Naive B cell (primary cell): ENCODE measurements at places on chromosomes 2 and 18. TPM values are rescaled to one million over a fixed set of nuclear protein-coding genes. Genes with fewer than 3 reads are reported as not detected.

- DNase-seq = no peak
- no peak overlapping the region for H3K27ac ChIP-seq
- no peak overlapping the region for H3K4me3 ChIP-seq
- no peaks in the 10 kb centered on the region for H3K4me1 ChIP-seq
- H3K27me3 ChIP-seq = peaks cover 6% of the 10 kb centered on the region
Measured at GRCh38 chr2:204260162-204260877, 285.0 kb upstream of the PARD3B start.

GRCh38 chr2:128499367-128500137 is 180.9 kb upstream of the HS6ST1 start:
- H3K4me3 ChIP-seq = no peak overlapping the region
- no peak overlapping the region for H3K27ac ChIP-seq
- H3K36me3 ChIP-seq = no peaks in the 10 kb centered on the region
- peaks cover 31% of the 10 kb centered on the region for H3K4me1 ChIP-seq

- H3K4me1 ChIP-seq = no peaks in the 10 kb centered on the region
- H3K36me3 ChIP-seq = no peaks in the 10 kb centered on the region
- no peak for DNase-seq
- H3K4me3 ChIP-seq = no peak overlapping the region
- no peak overlapping the region for H3K27ac ChIP-seq
Measured at GRCh38 chr18:22106536-22107292, 62.7 kb upstream of the GATA6 start.

DNA sequence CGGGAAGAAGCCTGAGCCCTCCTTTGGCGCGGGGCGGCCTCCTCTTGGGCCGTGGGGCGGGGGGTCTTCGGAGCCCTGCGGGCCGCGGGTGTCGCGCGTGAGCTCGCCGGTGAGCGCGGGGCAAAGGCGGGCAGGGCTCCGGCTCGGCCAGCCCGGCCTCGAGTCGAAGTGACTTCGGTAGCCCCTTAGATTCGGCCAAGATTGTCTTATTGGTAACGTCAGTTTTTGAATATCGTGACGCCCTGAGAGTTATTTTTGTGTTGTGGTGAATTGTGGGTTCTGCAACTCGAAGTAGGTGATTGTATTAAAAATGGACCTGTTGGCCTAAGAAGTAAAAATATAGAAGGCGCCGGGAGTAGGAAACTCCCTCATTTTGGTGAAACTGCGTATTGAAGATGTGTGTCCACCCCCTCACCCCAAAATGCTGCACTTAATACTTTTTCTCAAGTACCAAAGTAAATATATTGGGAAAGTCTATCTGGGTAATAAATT is 669 bp downstream of the MARCHF7 start:
- peaks cover 39% of the 10 kb centered on the region for H3K4me1 ChIP-seq
- peak overlapping the region; percentile 99 for H3K27ac ChIP-seq
- H3K27me3 ChIP-seq = no peaks in the 10 kb centered on the region
- peaks cover 5% of the 10 kb centered on the region for H3K36me3 ChIP-seq
- no peak for DNase-seq
- H3K4me3 ChIP-seq = peak overlapping the region; percentile 99

DNA sequence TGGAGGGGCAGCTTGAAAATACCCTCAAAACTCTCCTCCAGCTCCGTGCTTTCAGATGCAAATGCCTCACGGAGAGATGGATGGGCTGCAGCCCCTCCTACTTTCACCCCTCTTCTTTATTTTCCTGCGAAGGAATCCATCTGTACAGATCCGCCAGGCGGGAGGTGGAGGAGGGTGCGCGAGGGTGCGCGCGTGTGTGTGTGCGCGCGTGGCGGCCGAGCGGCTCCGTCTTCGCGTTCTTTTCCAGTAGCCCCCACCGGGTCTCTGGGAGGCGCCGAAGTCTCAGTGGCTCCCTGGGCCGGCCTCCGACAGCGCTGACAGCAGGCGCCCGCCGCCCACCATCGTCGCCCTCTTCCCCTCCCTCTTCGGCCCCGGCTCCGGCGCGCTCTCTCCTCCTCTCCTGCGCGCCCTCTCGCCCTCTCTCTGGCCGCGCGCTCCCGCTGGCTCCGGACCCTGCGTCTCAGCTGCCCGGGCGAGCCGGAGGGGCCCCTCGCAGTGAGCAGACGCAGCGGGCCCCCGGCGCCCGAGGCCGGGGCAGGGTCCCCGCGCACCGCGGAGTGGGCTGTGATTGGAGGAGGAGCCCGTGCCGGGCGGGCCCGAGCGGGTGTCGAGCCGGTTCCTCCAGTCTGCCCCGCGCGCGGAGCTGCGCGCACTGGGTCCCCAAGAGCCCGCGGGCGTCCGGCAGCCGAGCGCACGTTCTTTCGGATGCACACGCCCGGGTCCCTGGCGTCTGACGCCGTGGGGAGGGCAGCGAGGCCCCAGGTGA is at the start of gene CDH7:
Gene CDH7 (plus strand): TSS at position 624 of the 766 bp plus-strand sequence. CDS start 11,831 bp downstream, outside the sequence.
- H3K36me3 ChIP-seq = no peaks in the 10 kb centered on the region
- DNase-seq = peak; percentile 2
- H3K4me1 ChIP-seq = peaks cover 10% of the 10 kb centered on the region
- H3K4me3 ChIP-seq = no peak within 1 kb of the TSS
- H3K27me3 ChIP-seq = peaks cover 29% of the 10 kb centered on the region

- no peak for DNase-seq
- no peaks in the 10 kb centered on the region for H3K36me3 ChIP-seq
- no peak overlapping the region for H3K4me3 ChIP-seq
- no peaks in the 10 kb centered on the region for H3K27me3 ChIP-seq
- no peak overlapping the region for H3K27ac ChIP-seq
- peaks cover 4% of the 10 kb centered on the region for H3K4me1 ChIP-seq
Measured at GRCh38 chr2:191258996-191259395, 13.8 kb downstream of the MYO1B start.

DNA sequence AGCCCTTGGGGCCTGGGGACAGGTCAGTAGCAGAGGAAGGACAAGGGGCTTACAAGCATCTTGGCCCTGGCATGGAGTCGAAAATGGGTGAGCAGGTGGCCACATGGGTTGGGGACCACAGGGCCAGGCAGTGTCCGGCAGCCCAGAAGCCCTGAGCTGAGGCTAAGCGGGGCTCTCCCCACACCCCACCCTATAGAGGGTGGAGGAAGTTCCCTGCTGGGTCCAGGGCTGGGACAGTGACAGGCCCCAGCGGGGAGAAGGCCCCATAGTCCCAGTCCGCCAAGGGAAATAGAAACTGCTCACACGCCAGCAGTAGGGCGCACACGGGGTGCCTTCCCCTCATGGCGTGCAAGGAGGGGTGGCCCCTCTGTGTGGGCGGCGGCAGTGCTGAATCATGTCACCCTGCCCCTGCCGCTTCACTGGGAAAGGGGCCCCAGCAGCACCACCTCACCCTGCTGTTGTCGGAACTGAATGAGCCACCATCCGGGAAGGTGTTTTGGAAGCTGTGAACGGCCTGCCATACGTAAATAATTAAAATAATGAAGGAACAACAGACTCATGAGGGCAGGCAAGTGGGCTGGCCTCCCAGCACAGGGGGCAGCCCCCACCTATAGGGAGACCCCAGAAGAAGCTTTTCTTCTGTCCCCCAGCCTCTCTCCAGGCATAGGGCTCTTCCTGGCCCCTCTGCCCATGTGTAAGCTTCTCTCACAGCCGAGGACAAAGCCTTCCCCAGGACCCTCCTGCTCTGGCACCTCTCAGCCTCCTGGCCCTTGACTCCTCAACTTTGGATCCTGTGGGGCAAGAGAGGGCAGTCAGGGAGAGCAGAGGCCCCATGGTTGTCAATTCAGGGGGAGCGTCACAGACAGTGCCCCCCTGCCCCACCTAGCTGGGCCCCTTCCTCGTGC is 12.7 kb upstream of the DUSP2 start:
- peak overlapping the region; percentile 8 for H3K4me3 ChIP-seq
- DNase-seq = peak; percentile 72
- H3K36me3 ChIP-seq = no peaks in the 10 kb centered on the region
- H3K27me3 ChIP-seq = no peaks in the 10 kb centered on the region
- peaks cover 72% of the 10 kb centered on the region for H3K4me1 ChIP-seq

DNA sequence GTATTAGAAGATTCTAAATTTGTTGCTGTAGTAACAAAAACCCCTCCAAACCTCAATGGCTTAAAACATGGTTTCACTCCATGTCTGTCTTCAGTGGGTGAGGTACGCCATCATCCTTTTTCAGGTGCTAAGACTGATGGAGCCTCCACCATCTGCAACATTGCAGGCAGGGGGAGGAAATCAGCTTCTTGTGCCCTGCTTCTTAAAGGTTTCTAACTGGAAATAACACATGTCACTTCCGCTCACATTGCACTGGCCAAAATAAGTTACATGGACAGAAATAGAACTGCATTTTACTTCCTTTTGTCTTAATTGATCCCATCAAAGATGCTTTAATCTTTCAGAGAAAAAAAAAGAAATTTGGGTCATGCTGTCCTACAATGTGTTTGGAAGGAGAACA is 94.1 kb downstream of the GALNT3 start:
- H3K27me3 ChIP-seq = peaks cover 5% of the 10 kb centered on the region
- no peaks in the 10 kb centered on the region for H3K36me3 ChIP-seq
- H3K4me3 ChIP-seq = no peak overlapping the region
- no peaks in the 10 kb centered on the region for H3K4me1 ChIP-seq

DNA sequence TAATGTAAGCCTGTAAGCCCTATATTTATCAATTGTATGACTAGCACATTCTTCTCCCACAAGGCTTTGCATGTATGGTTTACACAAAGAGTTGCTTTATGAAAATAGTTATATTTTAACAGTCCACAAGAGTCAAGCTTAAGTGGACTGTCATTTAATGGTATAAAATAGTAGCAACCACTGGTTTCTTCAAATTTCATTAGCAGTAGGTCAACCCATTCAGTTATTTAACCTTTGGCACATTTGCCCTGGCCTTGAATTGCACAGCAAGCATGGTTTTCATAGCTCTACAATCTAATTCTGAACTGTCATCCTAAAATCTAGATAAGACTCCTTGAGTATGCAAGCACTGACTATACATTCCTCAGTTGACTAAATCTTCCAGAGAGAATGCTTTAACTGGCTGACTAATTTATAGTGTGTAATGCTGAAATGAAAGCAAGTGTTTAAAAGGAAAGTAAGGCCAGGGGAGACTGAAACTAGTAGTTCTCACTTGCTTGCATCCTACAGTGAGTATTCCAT is 1.8 kb downstream of the DPP4 start:
- peaks cover 17% of the 10 kb centered on the region for H3K4me1 ChIP-seq
- no peak overlapping the region for H3K27ac ChIP-seq
- DNase-seq = no peak
- peaks cover 47% of the 10 kb centered on the region for H3K27me3 ChIP-seq
- H3K36me3 ChIP-seq = no peaks in the 10 kb centered on the region
- H3K4me3 ChIP-seq = peak overlapping the region; percentile 32

GRCh38 chr18:5196253-5197031 is 615 bp downstream of the AKAIN1 start:
- H3K27ac ChIP-seq = no peak overlapping the region
- H3K4me3 ChIP-seq = no peak overlapping the region
- H3K36me3 ChIP-seq = no peaks in the 10 kb centered on the region
- peaks cover 79% of the 10 kb centered on the region for H3K27me3 ChIP-seq
- peaks cover 6% of the 10 kb centered on the region for H3K4me1 ChIP-seq

- H3K27ac ChIP-seq = peak overlapping the region; percentile 88
- no peaks in the 10 kb centered on the region for H3K27me3 ChIP-seq
- peak overlapping the region; percentile 93 for H3K4me3 ChIP-seq
- no peaks in the 10 kb centered on the region for H3K36me3 ChIP-seq
- peak; percentile 26 for DNase-seq
Measured at GRCh38 chr18:24014986-24015638, 558 bp downstream of the TTC39C start.

DNA sequence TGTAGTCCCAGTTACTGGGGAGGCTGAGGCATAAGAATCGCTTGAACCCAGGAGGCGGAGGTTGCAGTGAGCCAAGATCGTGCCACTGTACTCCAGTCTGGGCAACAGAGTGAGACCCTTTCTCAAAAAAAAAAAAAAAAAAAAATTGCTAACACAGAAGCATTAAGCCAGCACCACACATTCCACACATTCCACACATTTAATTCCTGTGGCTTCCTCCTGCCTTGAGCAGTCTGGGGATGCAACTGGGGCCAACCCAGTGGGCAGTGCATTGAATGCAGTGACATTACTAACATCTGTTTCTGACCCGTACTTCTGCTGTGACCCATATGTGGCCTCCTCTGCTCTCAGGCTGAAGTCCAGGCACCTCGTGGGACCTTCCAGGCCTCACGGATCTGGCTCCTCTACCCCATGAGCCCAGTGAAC is 107.0 kb downstream of the BCL2L11 start:
- no peaks in the 10 kb centered on the region for H3K36me3 ChIP-seq
- H3K27me3 ChIP-seq = peaks cover 34% of the 10 kb centered on the region
- no peak for DNase-seq
- no peaks in the 10 kb centered on the region for H3K4me1 ChIP-seq

DNA sequence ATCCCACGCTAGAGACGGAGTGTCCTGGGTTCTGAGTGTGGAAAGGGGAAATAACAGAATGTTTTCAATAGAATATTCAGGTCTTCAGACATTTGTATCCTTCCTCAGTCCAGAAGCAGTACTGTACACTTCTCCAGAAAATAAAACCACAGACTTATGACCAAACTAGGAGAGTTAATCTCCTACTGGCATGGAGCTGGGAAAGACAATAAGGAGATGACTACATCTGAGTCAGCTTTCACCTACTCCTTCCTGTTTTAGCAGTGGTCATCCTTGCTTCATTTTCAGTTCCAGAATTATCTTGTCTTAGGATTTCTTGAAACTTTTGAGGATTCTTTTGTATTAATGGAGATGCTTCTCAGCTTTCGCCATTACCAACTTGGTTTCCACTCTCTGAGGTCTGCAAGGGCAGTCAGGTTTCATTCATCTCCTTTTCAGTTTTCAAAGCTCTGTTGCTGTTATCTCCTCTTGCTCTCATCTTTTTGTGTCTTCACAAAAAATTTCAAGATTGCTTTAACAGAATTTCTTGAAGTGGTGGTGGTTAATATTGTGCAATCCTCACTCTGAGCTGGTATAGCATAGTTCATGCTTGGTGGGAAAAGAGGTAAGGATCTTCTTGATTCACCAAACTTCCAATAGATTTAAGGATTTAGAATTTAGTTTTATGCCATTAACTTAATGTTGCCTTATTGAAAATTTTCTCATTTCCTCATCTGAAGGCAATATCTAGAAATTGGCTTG is 23.7 kb upstream of the NR4A2 start:
- no peaks in the 10 kb centered on the region for H3K4me1 ChIP-seq
- no peak overlapping the region for H3K27ac ChIP-seq
- H3K36me3 ChIP-seq = no peaks in the 10 kb centered on the region
- H3K4me3 ChIP-seq = no peak overlapping the region

EDAR gene
- not detected for polyA plus RNA-seq

ANTXR1 gene
- not detected for polyA plus RNA-seq

FOXI3 gene
- not detected for polyA plus RNA-seq

MAP2 gene
- polyA plus RNA-seq = 5.3 TPM

SLC16A14 gene
- polyA plus RNA-seq = 0.25 TPM

ST8SIA3 gene
- not detected for polyA plus RNA-seq
